ENCODE measurements at places on chromosomes 3 and 15. TPM values are rescaled to one million over a fixed set of nuclear protein-coding genes. Genes with fewer than 3 reads are reported as not detected.

Gene SST
- total RNA-seq: 6.0 TPM

Gene EPHB1
- total RNA-seq: 0.56 TPM

GRCh38 chr3:79886204-79886603, 118.4 kb upstream of the ROBO1 start:
- peak; percentile 56 for DNase-seq

DNA sequence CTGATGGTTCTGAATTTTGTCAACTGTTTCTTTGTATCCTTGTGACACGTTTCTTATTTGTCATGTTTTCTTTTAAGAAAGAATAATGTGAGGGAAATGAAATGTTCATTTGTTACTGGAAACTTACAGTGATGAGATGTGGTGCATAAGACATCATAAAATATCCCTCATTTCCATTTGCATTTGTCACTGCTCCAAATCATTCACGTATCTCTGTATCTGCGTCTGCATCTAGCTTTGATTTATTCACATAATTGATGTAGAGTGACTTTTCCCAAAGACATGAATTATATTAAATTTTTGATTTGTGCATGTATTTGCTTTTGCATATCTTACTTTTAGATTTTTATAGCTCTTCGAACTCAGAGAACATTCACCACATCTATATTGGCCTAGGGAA, 66.8 kb downstream of the CHL1 start:
- DNase-seq: no peak

GRCh38 chr15:50458348-50459112, 34.3 kb downstream of the USP8 start:
- peak; percentile 34 for DNase-seq

- no peak for DNase-seq
Observed at GRCh38 chr3:126494204-126494969, 18.7 kb upstream of the ZXDC start.

Data from cardiac muscle cell (in vitro differentiated cells and primary cell).